ENCODE measurements at places on chromosomes 11 and 22.

DNA sequence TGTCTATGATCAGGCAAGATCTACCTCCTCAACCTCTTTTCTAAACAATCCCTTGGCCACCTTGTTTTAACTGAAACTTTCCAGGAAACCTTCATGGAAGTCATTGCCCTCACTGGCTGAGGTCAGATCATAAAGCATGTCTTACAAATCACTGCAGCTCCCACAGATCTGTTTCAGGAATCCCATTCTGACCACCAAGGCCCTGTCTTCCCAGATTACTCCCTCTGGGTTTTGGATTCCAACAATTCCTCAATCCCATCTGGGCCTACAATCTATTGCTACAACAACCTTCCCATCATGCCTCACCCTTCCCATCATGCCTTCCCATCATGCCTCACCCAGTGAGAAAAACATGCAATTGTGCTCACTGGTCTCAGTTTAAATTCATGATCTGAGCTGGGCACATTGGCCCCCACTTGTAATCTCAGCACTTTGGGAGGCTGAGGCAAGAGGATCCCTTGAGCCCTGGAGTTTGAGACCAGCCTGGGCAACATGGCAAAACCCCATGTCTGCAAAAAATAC lies 15.9 kb downstream of the ADAMTS15 start:
- no peak for DNase-seq

DNA sequence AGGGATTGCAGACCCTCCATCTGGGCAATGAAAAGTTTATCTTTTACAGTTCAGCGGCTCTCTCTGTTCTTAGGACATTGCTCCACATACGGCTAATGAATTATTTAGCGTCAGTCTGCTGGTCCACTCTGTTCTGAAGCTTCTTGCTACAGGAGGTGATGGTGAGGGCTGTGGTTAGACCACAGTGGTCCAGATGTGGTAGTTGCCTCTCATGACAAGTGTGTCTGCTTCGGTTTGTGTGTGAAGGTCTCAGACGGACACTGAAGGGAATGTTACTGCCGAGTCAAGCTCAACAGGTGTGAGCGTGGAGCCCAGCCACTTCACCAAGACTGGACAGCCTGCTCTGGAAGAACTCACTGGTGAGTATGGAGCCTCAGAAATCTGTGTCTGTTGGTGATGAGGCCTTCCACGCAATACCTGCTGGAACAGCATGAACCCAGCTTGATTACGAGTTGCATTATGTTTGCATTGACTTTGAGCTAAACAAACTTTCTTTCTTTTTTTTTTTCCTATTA lies 220.8 kb downstream of the DBX1 start:
- DNase-seq = no peak

DNA sequence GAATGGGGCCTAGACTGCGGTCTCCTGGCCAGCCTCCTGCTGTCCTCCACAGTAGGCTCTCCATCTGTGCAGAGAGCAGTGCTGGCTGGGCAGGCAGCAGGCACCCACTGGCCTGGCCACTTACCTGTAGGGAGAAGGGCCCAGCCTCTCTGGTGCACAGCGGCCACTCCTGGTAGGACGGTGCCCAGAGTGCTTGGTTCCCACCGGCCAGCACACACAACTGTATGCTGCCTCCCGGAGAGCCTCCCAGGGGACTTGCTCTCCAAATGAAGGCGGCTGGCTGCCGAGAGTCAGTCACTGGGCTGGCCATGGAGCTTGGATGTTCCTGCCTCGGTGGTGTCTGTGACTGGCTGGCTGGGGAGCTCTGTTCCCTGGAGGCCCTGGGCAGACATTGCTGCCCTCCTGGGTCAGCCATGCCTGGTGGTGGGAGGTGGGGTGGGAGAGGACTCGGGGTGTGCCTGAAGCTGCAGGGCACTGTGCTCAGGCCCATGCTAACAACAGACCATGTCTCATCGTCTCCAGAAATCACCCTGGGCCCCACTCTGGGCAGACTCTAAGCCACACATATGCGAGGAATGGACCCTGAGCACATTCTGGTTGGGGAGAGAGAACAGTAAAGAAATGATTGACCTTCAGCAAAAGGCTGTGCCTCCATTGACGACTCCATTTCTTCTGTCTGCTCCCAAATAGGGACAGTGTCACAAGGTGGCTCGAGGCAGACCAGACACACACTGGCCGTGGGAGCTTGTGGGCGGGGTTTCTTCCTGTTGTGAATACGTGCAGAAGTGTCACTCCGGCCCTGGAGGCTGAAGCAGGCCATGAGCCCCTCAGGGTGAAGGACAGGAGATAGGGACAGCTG lies 350.8 kb downstream of the TBC1D22A start:
- DNase-seq = no peak

- no peak for DNase-seq
Observed at GRCh38 chr11:11558396-11558795, 63.4 kb downstream of the GALNT18 start.

GRCh38 chr11:13205486-13205885 lies 72.1 kb upstream of the BMAL1 start:
- no peak for DNase-seq
